ENCODE measurements at places on chromosomes 12 and 14.

DNA sequence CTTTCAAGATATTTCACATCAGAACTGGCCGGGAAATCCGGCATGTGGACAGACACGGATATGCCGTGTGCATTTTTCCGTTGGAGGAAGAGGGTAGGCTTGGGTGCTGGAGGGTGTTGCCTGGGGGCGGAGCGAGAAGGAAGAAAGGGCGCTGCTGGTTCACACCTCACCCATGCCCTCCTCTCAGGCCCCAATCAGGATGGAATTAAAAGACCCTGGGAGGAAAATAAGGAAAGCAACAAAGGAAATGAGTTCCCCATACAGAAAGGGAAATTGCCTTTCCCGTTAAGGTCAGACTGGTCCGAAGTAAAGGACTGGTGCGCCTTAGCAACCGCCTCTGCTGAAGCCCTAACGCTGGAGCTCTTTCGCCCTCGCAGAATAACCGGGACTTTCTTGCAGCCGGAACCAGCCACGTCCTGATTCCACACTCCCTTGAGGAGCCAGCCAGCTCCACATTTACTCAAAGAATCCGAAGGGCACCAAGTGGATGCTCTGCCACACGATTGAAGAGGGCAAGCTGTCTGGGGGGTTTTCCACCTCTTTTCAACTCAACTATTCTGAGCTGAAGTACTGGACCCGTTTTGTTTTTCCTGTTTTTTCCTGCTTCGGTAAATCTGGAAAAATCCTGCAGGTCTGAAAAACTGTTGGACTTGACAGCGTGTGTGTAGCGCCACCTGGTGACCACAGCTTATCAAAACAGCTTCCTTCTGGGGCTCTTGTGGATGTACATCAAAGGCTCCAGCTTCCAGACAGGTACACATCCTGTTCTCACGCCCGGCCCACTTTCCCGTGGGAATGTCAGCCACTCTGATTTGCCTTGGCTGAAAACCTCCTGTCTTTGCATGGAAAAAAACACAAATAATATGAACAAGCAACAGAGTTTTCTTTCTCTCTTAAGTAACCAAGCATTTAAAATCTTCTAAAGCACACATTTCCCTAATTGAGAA, 37.6 kb upstream of the BCL2L14 start:
- peak; percentile 80 for DNase-seq

DNA sequence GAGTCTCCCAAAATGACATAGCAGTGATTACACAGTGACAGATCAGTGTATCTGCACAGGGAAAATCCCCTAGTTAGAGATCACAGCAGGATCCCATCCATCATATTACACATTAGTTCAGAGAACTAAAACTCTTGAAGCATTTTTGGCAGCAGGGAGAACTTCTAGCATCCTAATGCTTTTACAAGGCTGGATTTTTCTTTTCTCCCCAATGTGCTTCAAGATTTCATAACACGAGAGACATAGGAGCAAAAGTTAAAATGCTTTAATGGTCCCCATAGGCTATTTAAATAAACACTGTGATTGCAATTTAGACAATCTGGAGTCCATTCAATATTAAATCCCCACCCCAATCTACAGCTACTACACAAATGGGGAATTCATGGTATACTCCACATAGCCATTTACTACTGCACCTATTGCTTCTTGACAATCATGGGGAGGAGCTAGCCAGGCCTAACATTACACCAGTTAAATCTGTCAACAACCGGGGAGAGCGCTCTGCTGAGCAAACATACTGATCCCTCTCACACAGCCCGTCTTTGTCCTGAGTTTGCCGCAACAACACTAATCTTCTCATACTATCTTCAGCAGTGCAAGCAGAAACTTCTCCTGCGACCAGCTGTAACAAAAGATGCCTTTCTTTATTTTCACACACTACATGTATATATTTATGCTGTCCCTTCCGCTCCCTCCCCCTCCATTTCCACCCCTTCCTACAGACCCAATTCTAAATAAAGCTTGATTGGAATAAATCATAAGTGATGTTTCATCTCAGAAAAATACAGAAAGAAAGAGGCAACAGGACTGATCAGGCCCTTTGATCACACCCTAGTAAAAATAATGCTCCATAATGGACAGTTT, 120.3 kb upstream of the SOX5 start:
- DNase-seq = no peak

GRCh38 chr14:39617537-39617936, 185.3 kb upstream of the FBXO33 start:
- DNase-seq = no peak

DNA sequence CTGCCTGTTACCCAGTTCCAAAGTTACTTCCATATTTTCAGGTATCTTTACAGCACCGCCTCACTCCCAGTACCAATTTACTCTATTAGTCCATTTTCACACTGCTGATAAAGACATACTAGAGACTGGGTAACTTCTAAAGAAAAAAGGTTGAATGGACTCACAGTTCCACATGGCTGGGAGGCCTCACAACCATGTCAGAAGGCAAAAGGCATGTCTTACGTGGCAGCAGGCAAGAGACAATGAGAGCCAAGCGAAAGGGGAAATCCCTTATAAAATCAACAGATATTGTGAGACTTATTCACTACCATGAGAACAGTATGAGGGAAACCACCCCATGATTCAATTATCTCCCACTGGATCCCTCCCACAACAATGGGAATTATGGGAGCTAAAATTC, 9.8 kb downstream of the AREL1 start:
- no peak for DNase-seq

DNA sequence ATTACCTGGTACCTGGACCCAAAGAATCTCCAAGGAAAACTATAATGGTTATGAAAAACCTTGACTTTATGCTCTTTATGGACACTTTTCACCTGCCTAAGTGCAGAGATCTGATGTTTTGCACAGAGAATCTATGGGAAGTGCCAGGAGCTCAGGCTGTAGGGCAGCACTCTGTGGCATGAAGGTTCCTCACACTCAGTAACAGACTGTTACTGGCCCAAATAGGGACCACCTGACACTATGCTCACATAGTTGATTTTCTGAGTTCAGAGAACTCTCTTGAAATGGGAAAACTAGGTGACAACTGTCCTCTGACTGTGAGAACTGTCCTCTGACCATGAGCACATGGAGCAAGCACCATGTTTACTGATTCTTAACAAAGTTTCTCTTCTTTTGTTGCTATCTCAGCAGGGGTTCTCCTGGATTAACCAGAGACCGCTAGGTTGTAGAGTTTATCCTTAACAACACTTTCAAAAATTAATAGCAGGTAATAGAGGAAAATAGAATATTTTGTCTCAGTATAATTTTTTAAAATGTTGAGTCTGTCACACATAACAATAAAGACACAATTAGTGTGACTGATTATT, 101.6 kb downstream of the STXBP6 start:
- DNase-seq = no peak

DNA sequence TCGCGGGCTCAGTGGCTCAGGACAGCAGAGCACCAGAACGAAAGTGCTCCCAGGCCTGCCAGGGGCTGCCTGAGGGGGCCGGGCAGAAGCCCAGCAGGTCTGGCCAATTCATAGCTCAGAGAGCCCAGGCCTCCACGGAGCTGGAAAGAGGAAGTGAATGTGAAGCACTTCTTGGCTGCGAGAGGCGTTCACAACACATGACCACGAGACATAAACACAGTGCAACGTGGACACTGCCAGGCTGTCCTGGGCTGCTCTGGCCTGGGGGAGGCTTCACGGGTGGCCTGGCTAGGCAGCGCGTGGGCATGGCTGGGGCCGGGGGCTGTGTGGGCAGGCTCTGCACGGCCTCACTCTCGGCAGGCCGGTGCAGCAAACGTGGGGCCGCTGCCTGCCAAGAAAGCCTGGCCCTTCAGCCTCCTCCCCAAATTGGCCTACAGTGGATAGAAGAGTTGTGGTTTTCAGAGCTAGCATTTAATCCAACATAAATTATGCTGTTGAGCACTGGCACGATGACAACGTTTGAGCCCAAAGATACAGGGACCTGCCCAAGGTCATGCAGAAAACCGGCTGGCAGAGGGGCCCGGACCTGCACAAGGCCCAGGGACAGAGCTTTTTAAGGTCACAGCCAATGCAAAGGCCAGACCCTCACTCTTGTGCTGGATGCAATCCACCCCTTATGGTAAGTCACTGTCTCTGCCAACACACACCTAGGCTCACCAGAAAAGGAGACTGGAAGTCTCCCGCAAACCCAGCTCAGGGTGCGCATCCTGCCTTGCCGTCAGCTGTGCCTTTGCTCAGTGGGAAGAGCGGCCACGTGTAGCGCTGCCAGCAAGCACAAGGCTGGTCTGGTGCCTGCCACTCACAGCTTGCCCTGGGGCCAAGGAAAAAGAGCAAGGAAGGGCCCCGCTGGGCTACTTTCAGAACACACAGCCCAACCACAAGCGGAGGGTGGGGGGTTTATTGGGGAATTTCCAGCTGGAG, 8.6 kb downstream of the SLC25A29 start:
- DNase-seq = no peak

DNA sequence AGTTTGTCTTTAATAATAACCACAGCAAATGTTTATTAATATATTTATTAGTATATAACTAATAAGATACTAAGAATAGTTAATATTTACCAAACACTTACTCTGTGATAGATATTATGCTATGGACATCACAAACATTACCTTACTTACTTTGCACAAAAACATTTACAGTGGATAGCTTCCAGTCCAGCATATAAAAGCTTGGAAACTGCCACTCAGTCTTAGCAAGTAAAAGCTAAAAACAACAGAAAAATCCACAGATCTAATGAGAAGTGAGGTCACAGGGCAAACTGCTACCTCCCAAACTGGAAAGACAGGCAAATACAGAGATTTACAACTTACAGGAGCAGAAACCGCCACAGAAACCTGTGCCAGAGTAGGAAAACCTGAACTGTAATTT, 99.8 kb downstream of the METTL25 start:
- no peak for DNase-seq

DNA sequence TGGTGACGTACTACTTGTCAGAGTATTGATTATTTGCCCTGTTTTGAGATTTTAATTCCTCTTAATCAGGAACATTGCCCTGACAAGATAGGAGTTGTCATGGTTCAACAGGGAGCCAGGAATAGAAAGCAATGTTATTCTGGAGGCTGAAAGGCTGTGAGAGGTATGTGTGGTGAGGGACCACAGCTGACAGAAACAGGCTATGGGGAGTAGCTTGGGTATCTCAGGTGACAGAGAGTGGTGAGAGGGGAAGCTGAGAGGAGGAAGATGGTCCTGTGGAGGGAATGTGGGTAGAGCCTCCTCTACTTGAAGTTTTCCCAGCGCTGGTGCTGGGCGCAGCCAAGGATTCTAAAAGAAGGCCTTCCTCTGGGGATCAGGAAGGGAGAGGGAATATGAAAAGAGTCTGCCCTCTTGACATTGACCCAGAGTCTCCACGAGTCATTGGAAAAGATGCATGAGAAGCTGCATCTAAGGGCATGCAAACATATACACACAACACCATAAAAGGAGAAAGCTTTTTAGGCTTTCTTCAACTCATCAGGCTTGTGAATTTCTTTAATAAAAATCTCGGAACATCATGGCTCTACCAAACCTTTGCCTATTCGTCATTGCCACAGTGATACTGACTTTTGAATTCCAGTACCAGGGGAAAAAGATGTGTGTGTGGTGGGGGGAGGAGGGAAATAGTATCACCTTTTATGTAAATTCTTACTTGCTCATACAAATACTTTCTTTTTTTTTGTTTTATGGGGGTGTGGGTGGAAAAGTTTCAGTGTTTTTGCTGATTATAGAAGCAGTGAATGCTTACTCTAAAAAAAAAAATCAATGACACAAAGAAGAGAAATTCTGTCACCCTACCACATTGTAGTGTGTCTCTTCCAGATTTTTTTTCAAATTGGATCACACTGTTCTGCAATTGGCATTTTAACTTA, 39.9 kb upstream of the DHRS7 start:
- DNase-seq = no peak

DNA sequence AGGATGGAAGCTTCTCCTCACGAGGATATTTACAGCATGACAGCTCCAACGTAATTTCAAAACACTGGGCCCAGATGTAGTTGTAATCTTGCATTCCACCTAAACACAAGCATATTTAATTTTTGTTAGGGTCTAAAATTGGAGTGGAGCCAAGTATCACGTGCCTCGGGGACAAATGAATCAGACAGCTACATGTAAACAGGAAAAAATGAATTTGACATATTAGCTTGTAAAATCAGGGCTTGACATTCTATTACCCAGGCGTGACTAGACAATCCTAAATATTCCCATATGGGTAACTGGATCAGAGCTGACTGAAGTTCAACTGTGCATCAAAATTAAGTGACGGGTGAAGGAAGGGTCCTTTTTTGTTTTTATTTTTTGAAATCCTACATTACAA, 59.0 kb downstream of the MDM2 start:
- no peak for DNase-seq

DNA sequence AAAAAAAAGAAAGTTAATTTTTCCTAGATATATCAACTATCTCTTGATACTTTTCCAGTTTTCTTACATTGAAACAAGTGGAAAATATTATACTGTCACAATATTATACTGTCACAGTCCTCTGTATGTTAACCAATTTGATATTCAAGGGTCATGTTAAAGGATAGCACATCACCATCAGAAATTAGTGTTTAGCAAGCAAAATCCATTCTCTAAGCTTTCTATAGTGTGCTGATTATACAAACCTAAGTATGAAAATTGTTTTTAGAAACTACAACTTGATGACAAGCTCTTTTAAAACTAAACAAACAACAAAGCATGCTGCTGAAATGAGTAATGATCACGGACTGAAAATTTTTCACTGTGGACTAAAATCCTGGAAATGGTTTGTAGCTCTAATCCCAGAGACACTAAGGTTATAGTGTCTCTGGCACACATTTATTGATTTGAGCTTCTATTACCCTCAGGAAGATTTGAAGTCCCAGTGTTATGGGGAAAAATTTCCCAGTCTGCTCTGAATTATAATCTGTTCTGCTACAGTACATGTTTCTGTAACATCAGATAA, 9.7 kb downstream of the SPTSSA start:
- no peak for DNase-seq

- no peak for DNase-seq
Observed at GRCh38 chr14:101761881-101762529, 496 bp downstream of the PPP2R5C start.

- DNase-seq = no peak
Observed at GRCh38 chr14:90804292-90805083, 11.7 kb downstream of the TTC7B start.

DNA sequence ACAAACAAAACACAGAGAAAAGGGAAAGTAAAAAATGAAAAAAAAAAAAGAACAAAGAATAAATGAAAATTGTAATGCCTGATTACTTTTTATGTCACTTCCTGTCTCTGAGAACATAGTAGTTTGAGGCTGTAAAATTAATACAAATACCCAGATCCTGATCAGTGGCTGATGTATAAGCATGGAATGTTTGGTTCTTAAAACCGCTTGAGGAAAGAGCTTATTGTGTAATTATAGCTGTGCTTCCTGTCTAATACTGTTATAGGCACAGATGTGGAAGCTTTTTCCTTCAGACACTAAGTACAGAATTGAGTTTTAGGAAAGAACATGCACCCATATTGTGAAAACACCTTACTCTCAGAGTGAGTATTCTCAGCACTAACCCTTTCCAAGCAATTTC, 86.9 kb downstream of the AVPR1A start:
- DNase-seq = peak; percentile 68

DNA sequence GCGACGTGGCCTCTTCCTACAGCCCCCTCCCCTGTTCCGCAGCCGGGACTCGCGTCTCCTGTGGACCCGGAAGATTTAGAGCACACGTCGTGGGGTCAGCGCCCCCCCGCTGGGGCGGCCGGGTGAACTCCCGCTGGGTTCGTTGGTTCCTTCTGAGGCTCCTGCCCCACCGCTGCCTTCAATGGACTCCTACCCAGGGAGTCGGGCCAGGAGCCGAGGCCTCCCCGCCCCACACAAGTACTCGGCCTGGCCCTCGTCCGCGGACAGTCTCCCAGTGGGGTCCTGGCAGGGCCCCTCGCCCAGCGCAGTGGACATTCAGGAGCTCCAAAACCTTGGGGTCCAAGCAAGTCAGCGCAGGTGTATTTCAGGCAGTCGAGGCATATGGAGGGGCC, 1.2 kb downstream of the MMP17 start:
- no peak for DNase-seq
